ENCODE measurements at places on chromosomes 6 and 20.

DNA sequence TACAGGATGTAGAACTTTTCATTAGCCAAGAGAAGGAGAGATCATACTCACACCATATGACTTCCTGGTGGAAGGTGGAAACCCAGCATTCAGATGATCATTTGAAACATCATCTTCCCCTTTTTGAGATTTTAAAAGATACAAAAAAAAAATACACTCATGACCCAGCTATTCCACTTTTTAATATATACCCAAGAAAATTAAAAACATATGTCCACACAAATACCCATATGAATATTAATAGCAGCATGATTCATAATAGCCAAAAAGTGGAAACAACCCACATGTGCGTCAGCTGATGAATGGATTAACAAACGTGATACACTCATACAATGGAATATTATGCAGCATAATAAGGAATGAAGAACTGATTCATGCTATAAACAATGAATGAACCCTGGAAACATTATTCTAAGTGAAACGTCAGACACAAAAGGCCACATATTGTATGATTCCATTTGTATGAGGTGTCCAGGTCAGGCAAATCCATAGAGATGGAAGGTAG lies 130.0 kb upstream of the SGK1 start:
- peak; percentile 91 for DNase-seq

GRCh38 chr20:50038574-50038991 lies 55.8 kb downstream of the SNAI1 start:
- DNase-seq = no peak

- DNase-seq = no peak
Measured at GRCh38 chr6:1605893-1606779, 3.6 kb upstream of the FOXC1 start.

GRCh38 chr6:49454787-49455709 lies 8.0 kb downstream of the MMUT start:
- no peak for DNase-seq

GRCh38 chr6:149560736-149561135 lies 5.4 kb upstream of the GINM1 start:
- peak; percentile 32 for DNase-seq

DNA sequence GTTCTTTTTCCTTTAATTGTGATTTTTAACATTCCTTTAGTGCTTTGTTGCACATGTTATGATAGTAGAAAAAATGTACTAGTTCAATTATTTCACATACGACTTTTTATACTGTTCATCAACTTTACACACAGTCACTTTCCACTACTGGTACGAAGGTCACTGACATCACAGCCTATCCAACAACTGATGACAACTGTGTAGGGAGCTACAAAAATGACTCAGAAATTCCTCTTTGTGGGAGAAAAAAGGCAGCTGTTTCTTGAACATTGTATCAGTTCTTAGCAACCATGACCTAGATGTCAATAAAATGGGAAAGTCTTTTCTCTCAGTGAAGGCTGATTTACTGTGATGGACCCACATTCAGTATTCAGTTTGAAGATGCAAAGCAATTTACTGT lies 7.0 kb upstream of the ID4 start:
- no peak for DNase-seq

DNA sequence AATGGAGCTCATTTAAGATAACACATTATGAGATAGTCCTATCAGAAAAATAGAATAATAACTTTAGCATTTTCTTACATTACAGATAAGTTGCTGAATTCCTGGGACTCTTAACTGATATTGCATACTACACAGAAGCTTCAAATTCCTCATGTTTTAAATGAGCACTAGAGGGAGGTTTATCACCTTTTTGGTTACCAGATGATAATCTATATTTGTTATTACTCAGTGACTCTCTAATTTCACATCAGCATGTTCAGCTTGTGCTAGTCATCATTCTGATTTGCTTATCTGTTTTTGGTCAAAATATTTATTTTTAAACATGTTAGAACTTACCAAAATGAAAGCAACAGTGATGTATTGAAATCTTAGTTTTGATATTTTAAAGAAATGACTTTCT lies 20.5 kb upstream of the GJA10 start:
- DNase-seq = no peak

DNA sequence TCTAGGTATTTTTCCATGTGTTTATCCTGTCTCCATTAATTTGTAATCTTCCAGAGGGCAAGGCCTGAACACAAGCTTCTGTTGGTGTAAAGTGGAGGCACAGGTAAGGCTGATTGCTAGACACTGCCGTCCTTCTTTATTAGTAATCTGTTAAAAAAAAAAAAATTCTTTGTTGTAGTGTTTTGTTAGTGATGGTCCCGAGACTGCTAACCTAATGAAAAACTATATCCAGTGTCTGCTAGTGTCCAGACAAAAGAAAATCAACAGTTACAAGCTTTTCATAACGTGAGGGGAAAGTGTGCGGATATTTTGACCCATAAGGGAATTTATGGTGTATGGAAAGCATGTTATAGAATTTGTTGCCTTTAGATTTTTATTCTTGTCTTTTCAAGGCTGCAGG lies 4.2 kb upstream of the HIVEP1 start:
- no peak for DNase-seq

Measured in epithelial cell of esophagus (primary cell).